ENCODE measurements at places on chromosomes 7 and 10.

- DNase-seq = no peak
These were observed 1.9 kb upstream of the FAM170B start for GRCh38 chr10:49135575-49136313.

DNA sequence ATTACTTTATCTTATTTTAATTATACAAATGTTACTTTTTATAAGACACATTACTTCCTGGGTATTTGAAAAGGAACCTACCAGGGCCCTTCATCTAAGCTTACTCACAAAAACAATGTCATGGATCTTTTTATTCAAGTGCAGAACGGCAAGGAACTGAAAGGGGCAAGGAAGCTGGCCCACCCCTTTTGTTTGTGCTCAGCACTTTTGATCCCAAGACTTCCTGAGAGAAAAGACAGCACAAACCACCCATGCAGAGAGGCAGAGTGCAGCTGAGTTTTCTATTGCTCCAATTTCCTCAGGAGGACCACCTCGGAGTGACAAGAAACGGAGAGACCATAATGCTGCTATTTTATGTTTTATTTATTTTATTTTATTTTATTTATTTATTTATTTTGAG, 232.0 kb upstream of the NRP1 start:
- no peak for DNase-seq

DNA sequence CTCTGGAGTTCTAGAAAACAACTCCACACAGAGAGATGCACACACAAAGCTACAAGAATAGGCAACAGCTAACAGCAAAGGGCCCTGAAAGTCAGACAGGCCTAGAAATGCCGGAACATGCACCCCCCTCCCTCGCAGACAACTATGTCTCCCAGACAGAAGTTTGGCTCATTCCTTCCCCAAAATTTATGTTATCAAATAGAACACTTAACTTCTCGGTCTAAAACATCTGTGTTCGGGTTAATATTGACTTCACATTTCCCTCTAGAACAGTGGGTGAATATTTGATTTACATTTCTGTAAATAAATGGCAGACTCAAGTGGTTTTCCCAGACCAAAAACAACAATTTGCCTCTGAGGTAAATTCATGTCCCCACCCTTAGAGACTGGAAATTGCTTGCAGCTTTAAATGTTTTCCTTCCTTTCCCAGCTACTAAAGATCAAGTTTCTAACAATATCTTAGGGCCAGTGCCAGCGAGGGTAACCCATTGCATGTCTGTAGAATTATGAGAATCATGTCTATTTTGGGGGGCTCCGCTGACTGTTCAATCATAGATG, 92.5 kb upstream of the INHBA start:
- DNase-seq = no peak

GRCh38 chr10:34320265-34320664, 494.8 kb downstream of the PARD3 start:
- no peak for DNase-seq

GRCh38 chr10:31034098-31034909, 2.6 kb upstream of the ZNF438 start:
- no peak for DNase-seq

GRCh38 chr10:116702165-116702564, 40.2 kb downstream of the HSPA12A start:
- no peak for DNase-seq

DNA sequence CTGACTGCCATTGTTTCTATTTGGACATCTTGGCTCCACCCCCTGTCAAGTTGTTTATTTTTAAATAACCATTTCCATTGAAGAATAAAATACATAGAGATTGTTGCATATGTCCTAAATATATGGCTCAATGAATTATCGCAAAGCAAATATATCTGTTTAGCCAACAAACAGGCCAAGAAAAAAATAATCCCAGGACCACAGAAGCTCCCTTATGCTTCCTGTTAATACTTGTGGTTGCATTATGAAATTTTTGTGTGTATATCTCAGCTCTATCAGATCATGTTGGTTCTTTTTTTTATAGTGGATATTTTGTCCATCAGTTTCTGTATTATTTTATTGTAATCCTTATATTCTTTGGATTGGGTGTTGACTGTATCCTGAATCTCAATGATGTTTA, 53.4 kb upstream of the CYP2C8 start:
- DNase-seq = no peak

- DNase-seq = no peak
These were observed 97.4 kb downstream of the CTTNBP2 start for GRCh38 chr7:117775801-117776200.

Data from stimulated activated CD8-positive, alpha-beta memory T cell treated with anti-CD3 and anti-CD28 coated beads, Interleukin-7, amount 100 ng/mL, for 48 hours (primary cell).